ENCODE measurements at places on chromosomes 11 and 22.

DNA sequence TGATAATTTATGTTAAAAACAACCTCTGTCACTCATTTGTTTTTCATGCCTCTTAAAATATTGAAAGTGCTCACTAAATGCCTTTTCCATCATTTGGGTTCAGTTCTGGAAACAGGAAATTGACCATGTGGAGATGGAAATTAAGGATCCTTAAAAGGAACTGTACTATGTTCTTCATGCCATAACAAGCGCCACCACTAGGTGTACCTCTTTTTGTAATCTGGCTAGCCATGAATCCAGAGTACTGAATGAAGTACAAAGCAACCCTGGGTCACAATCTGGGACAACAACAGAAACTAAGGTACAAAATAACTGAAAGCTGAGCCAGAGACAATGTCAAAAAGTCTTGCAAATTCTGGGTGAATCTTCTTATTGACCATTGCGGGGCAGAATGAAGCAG lies 559.1 kb downstream of the FAM181B start:
- DNase-seq = no peak

DNA sequence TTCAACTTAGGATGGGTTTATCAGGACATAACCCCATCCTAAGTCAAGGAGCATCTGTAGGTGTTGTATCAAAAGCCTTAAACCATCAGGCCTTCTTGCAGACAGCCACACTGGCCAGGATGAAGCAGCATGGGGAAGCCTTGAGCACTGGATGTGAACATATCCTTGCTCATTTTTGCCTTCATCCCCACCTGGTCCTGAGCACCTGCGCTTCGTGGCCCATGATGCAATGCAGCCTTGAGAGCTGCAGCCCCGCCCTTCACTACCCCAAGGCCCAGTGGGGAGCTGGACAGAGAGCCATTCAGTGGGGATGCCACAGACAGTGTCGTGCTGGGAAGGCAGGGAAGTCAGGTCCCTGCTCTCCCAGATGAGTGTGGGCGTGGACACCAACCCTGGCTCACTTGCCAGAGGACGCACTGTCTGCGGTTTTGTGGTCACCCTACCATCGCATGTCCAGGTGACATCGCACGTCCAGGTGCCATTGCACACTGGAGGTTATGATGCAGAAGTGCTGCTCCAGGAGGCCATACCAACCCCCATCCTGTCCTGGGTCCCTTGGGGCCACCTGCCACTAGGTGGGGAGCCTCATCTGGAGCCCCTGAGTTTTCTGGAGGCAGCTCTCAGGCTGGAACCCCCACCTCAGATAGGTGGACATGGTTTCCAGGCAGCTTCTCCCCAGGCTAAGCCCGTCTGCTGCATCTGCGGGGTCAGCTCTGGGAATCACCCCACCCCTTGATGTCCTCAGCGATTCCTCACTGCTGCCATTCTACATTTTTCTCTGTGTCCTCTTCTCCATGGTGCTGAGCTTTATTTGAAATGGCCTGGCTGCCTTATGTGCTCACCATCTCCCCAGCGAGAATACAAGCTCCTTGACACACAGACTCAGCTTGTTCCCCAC lies 14.4 kb downstream of the GNAZ start:
- no peak for DNase-seq

GRCh38 chr11:46392421-46393230 lies 1.1 kb upstream of the CHRM4 start:
- no peak for DNase-seq

- no peak for DNase-seq
Measured at GRCh38 chr11:61065955-61066638, 36.2 kb upstream of the CD5 start.

- DNase-seq = no peak
Measured at GRCh38 chr11:73493956-73494598, 103.8 kb downstream of the FAM168A start.

- peak; percentile 73 for DNase-seq
Measured at GRCh38 chr11:44634401-44635281, 69.2 kb downstream of the CD82 start.
